ENCODE measurements at places on chromosomes 5 and 9.

DNA sequence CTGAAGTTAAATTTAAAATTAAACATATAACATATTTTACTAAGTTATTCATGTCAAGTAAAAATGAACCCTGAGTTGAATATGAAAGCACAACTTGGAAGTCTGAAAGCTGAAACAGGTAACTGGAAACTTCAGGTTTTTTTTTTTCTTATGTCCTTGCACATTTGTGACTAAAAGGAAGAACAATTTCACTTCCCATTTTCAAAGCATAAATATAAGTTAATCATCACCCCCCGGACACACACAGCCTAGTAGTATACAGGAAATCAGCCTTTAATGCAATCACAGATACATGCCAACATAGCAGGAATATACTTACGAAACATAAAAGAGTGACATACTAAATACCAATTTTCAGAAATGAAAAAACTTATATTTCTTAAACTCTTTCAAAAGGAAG, 225.9 kb downstream of the RFX3 start:
- no peak for DNase-seq

DNA sequence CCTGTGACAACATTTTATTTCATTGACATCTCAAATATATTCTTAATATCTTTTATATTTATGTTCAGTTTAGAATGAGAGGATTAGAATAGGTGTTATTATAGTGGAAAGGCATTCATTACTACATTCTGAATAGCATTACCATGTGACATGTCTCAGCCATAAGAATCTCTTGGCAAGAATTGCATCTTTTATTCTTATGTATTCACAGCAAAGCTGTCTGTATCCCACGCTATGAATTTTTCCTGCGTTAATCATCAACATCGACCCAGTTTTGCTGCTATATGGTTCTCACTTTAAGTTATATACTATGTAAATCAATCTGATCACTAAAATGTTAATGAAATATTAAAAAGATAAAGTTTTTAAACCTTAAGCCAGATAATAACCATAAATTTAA, 248.6 kb downstream of the TMEM232 start:
- peak; percentile 11 for DNase-seq

DNA sequence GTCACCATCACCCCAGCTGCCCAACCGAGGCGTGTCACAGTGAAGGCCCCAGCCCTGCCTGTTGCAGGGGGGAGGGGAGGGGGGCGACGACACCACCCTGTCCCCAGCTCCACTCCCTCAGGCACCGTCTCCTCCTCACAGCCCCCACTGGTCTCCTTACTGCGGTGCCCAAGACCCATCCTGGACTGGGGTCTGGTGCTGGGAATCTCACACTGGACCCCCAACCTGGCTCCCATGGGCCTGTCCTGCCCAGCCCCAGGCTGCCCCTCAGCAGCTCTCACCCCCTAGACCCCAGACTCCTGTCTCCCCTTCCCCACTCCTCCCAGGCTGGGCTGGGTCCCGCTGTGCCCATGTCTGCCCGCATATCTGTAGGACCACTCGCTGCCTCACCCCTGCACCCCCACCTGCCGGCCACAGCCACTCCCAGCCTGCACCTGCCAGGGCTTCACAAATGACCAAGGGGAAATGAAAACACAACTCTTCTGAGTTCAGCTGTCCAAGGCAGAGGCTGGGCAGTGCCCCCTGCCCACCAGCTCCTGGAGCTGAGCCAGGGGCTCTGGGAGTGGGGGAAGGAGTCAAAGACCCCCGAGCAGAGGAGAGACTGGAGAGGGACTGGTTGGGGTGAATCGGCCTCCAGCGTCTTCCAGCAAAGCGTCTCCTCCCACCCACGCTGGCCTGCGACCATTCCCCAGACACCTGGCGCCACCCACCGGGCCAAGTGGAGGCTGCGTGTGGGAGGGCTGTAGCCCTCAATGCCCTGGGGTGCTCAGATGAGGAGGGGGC, 32.6 kb upstream of the EGFL7 start:
- DNase-seq: peak; percentile 54

DNA sequence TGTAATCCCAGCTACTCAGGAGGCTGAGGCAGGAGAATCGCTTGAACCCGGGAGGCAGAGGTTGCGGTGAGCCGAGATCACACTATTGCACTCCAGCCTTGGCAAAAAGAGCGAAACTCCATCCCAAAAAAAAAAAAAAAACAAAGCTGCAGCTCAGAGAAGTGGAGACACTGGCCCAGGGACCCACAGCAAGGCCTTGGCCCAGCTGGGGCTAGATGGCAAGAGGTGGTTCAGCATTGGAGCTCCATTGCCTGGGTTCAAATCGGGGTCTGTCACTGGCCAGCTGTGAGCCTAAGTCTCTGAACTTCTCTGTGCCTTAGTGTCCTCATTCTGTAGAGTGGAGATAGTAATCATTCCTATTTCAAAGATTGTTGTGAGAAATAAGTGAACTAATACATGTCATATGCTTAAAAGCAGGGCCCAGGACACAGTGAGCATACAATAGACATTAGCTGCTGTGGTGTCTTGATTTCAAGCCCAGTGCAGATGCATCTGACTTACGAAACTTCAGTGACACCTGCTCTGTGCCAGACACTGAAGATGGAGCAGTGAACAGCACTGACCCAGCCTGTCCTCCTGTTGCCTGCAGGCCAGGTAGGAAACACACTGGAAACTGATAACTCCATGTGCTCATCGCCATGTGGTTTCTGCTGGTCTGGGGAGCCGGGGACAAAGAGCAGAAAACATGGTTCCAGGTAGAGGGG, 127.7 kb downstream of the C9orf50 start:
- DNase-seq: no peak

GRCh38 chr5:105503950-105504349, 1941.4 kb upstream of the NUDT12 start:
- no peak for DNase-seq

DNA sequence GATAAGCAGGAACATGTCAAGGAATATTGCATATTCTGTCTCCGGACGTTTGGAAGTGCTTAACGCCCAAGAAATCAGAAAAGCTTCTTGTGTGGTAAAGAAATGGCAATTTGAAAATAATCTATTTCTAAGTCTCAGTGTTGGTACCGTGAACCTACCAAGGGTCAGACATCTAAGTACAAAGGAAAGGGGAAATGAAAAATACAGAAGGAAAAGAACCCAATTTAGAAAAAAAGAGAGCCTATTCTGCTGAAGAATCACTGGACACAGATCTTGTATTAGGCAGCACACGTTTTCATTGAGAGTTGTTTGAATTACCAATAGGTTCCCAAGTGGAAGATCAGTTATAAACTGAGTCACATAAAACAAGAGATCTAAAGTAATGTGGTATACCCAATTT, 46.9 kb upstream of the CEP78 start:
- DNase-seq: no peak

DNA sequence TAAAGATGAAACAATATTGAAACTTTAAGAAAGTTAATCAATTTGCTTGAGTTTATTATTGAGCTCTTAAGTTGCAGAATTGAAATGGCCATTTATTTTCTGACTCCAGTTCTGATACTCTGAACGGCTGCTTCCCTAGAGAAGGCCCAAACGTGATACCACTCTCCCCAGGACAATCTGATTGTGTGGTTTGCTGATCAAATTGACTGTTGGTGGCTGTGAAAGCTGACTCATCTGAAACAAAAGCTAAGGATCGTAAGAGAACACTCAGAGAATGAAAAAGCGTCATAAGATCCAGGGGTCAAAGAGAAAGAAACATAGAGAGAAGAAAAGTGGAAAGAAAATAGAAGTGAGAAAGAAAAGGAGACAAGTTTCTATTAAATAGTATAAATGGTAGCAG, 147.2 kb downstream of the IZUMO3 start:
- DNase-seq: no peak

GRCh38 chr5:171475596-171475995, 56.1 kb downstream of the FGF18 start:
- no peak for DNase-seq

GRCh38 chr9:14811844-14812243, 89.3 kb upstream of the CER1 start:
- no peak for DNase-seq

GRCh38 chr9:78131969-78132700, 100.5 kb upstream of the GNAQ start:
- DNase-seq: peak; percentile 20

- no peak for DNase-seq
Measured at GRCh38 chr9:14752271-14752670, 29.7 kb upstream of the CER1 start.

- DNase-seq: peak; percentile 18
Measured at GRCh38 chr9:87149799-87150198, 202.5 kb upstream of the GAS1 start.

GRCh38 chr5:56538580-56538979, 276.8 kb upstream of the MAP3K1 start:
- no peak for DNase-seq

DNA sequence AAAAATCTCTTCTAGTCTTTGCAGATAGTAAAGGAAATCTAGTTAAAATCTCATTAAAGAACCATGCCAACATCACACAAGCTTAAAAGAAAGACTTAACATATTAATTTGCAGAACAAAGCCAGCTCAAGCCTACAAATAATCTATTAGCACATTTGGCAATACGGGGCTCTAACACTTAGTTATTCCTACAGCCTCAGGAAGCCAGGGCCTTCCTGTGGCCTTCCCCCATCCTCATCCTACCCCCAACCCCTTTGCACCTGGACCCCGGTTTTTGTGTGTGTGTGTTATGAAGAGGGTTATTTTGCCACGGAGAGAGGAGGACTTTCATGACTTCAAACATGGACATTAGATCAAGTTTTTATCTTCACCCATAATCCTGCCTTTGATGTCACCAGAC, 64.6 kb downstream of the FOXB2 start:
- DNase-seq: no peak

- no peak for DNase-seq
Measured at GRCh38 chr5:13511442-13511841, 433.0 kb downstream of the DNAH5 start.

GRCh38 chr9:89756891-89757537, 152.2 kb downstream of the GADD45G start:
- no peak for DNase-seq

- DNase-seq: no peak
Measured at GRCh38 chr9:87596862-87597261, 99.2 kb downstream of the DAPK1 start.

DNA sequence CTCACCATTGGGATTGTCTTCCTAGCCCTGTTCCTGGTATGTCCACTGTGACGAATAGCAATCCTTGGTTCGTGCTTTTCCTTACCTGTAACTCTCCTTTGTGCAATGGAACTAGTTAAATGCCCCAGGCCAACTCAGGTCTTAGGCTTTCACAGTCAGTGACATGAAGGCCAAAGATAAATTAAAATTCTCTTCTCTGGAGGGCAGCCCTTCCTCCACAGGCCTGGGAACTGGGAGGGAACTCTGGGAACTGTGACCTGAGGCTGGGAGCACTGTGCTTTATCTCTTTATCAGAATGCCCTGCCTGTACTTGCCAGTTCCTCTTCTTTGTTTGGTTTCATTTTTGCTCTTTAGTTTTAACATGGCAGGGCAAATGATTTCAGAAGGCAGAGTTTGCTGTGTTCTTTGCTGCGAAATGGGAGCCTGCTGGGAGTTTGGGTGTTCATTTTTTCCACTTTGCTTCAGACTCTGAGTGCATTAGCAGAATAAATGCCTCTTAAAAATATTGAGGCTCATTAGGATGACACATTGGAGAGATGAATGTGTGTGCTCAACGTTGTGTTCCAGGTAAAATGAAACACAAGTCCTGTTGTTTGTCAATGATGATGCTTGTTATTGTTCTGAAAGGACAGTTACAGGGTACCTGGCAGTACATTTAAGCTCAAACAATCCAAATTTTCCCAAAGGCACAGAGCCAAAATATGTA, 118.1 kb downstream of the NUDT12 start:
- no peak for DNase-seq

DNA sequence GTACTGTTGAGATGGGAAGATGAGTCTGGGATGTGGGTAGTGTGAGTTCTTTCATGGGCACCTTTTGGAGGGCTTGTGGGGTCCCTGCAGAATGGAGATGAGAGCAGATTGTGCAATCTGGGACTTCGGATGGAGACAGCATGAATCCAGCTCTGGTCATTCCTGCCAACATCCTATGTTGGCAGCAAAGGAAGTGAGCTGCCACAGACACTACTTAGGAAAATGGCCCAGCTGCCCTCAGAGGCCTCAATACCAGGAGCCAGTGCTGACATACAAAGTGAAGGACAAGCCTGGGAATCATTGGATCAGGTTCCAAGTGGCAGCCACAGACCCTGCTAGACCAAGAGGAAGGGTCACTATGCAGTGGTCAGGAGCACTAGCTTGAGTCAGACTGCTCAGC, 402.8 kb downstream of the CDK5RAP2 start:
- no peak for DNase-seq

GRCh38 chr9:98412101-98412842, 156.8 kb upstream of the TBC1D2 start:
- no peak for DNase-seq

DNA sequence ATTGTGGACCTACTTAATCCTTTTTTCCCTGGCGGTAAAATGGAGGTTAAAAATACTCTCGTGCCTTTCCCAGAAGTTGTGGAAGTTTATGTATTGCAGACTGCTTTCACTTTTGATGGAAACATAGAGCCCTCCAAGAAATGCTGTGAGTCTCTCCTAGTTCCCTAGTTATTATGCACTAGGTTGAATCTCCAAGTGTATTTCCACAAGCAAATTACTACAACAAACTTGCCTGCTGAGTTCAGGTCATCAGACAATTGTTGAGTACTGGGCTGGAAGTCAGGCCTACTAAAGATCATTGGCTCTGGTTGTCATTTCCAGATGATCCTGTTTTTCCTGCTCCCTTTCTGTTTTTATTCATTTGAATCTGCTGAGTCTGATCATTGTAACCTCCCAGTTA, 104.1 kb downstream of the CD180 start:
- no peak for DNase-seq
